ENCODE measurements at places on chromosomes 6 and 20.

- DNase-seq: peak; percentile 9
Measured at GRCh38 chr6:11202513-11203305, 29.8 kb downstream of the NEDD9 start.

DNA sequence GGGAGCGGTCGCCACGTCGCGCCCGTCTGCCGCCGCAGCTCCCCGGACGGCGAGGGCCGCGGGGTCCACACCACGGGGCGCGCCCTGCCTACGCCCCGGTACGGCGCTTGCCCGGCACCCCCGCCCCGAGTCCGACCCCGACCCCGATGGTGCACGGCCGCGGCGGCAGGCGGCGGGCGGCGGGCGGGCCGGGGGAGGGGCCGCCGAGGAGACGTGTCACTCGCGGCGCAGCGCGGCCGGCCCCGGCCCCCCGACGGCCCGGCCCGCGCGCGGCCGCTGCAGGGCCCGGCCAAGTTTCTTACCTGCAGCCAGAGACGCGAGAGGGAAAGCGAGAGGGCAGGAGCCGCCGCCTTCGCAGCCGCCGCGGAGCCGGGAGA, 328 bp downstream of the RRBP1 start:
- no peak for DNase-seq

DNA sequence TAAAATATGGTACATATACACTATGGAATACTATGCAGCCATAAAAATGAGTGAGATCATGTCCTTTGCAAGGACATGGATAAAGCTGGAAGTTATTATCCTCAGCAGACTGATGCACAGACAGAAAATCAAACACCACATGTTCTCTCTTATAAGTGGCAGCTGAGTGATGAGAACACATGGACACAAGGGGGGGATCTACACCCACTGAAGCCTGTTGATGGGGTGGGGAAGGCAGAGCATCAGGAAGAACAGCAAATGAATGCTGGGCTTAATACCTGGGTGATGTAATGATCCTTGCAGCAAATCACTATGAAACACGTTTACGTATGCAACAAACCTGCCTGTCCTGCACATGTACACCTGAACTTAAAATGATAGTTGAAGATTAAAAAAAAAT, 71.3 kb downstream of the MANEA start:
- no peak for DNase-seq

- no peak for DNase-seq
Measured at GRCh38 chr6:87907521-87907920, 140.1 kb upstream of the SPACA1 start.

DNA sequence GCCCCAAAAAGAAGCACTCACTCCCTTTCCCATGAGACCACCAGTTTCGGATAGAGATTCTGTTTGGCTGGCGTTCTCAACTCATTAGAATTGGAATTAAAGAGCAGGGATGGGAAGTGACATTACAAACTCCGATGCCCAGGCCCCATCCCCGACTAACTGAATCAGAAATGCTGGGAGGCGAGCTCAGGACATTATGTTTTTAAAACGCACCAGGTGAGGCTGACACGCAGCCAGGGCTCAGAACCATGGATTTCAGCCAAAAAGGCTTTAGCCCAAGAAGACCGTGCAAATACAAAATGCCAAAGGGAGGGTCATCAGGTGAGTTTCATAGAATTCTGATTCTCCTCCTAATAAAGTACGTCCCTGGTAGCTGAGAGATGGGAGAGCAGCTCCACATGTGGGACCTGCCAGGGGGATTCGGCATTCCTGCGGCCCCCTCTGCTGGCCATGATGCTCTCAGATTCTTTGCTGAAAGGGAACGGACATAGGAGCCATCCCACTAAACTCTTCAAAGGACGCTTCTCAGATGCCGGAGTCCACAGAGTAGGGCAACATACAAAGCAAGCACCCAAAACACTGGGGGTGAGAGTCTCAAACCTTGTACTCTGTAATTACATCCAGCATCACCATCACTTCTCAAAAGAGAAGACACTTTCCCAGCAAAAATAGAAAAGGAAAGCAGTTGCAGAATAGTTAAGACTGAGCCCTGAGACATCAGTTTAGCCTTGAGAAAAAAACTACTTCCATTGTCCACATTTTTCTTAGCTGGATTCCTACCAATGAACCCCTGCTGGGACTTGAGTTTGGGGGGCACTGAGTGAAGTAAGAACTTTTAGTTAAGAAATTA, 205.2 kb downstream of the BMP7 start:
- no peak for DNase-seq

- DNase-seq: no peak
Measured at GRCh38 chr6:21501021-21501354, 92.6 kb upstream of the SOX4 start.

DNA sequence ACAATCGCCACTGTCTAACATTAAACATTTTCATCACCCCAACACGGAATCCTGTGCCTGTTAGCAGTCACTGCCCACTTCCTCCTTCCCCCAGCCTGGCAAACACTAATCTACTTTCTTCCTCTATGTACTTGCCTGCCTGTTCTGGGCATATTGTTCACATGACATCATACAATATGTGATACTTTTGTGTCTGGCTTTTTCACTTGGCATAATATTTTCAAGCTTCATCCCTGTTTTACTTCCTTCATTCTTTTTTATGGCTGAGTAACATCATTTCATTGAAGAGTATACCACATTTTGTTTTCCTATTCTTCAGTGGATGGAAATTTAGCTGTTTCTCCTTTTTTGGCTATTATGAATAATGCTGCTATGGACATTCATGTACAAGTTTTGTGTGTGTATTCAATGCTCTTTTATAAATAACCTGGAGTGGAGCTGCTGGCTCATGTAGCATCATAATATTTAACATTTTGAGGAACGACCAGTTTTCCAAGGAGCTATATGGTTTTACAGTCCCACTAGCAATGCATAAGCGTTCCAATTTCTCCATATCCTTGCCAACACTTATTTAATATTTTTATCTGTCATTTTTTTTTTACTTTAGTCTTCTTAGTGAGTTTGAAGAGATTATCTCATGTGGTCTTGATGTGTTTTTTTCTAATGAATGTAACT, 360.1 kb downstream of the HDGFL1 start:
- no peak for DNase-seq

DNA sequence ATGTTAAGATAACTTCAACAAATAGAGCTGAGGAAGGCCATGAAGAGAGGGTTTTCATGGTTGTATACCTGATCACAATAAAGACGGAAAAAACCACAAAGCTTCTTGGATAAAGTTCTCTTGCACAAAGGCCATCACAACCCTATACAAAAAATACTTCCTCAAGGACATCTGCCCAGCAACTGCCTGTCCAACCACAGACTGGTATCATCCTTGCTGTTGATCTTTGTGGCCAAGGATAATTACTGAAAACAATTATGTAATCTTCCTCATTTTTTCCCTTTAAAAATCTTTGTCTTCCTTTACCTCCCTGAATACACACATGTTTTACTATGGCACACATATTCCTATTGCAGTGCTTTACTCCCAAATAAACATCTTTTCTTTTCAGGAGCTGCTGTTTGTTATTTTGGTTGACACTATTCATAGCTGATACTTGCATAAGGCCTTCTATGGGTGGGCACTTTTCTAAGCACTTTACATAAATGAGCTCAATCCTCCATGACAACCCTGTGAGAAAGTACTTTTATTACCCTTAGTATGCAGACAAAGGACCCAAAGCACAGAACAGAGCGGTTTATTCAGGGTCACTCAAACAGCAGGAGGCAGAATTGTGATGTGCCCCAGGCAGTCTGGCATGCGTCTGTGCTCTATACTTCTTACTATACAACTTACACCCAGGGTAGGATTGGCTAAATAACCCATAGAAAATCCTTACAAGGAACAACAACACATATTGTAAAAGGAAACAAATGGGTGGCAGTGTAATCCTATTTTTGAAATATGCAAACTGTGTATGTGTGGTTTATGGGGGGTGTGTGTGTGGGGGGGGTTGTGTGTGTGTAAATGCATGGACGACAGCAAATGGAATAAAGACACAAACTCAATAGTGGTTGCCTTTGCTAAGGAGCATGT, 35.1 kb downstream of the SNRNP48 start:
- no peak for DNase-seq

- no peak for DNase-seq
Measured at GRCh38 chr20:38812709-38813573, 7.4 kb downstream of the PPP1R16B start.

GRCh38 chr6:31349301-31349700, 7.7 kb downstream of the HLA-B start:
- DNase-seq: no peak

- no peak for DNase-seq
Measured at GRCh38 chr20:57678340-57678739, 31.5 kb downstream of the PMEPA1 start.

DNA sequence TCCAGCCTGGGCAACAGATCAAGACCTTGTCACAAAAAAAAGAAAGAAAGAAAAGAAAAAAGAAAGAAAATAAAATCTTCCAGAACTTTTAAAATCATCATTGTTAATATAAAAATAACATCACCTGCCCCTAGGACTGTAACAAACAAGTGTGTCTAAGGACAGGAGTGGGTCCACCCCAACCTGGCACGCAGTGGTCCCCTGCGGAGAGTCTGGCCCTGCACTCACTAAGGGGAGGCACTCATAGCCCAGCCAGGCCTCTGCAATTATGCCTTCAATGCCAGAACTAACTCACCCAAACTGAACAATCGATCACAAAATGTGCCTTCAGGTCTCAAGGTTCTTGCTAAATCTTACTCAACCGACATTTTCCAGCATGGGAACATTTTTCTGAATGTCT, 4.8 kb downstream of the GMEB2 start:
- no peak for DNase-seq

GRCh38 chr6:73506246-73506645, 14.6 kb downstream of the EEF1A1 start:
- DNase-seq: no peak

GRCh38 chr6:33931799-33932198, 128.0 kb upstream of the MLN start:
- no peak for DNase-seq

GRCh38 chr6:105153676-105154075, 26.1 kb downstream of the POPDC3 start:
- no peak for DNase-seq

DNA sequence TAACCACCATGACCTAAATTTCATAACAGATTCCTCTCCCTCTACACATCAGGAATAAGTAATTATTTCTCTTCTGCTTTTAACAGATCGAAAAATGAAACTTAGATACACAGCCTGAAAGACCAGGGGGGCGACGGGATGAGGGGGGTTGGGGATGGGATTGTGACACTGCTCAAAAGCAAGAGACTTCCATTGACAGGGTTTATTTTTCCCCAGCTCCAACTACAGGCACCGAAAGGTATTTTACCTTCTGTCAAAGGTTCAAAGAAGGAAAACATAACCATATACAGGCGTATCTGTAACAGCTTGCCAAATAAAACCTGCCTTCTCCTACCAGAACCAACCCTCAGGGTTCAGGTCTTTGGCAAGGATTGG, 1.3 kb downstream of the EPHA7 start:
- peak; percentile 35 for DNase-seq

DNA sequence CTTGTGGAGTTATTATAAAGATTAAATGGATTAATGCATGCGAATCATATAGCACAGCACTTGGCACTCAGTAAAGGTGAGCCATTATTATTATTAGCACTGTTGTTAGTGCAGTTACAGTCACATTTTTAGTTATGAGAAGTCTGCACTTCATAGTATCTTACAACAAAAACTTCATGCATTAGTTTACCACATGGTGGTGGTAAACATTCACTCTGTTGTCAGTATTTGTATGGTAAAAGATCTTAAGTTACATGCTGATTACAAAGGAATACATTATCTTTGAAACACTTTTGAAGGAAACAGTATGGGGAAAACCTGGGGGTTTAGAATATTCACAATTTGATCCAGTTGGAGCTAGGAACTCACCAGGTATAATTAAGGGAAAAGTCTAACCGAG, 20.8 kb downstream of the TMEM14A start:
- DNase-seq: no peak

GRCh38 chr6:149221774-149222070, 95.8 kb upstream of the TAB2 start:
- no peak for DNase-seq

DNA sequence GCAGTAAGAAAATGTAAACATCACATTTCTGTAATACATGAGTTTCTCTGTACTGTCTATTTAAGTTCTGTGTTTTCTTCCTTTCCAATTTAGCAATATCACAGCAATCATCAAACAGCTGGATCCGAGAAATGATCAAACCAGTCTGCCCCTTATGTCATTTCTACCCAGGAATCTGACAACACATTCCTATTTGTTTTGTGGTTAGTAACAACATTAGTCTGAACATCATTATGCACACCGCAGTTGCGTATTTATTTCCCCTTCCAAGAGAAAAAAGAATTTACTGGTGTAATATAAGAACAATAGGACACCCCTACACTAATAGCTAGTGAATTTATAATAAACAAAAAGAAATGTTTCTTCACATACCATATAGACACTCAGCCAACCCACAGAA, 179.5 kb downstream of the BTBD9 start:
- no peak for DNase-seq

- DNase-seq: no peak
Measured at GRCh38 chr20:57946559-57947315, 236.9 kb upstream of the PMEPA1 start.

- DNase-seq: no peak
Measured at GRCh38 chr6:43277643-43278523, 20.2 kb upstream of the SLC22A7 start.

DNA sequence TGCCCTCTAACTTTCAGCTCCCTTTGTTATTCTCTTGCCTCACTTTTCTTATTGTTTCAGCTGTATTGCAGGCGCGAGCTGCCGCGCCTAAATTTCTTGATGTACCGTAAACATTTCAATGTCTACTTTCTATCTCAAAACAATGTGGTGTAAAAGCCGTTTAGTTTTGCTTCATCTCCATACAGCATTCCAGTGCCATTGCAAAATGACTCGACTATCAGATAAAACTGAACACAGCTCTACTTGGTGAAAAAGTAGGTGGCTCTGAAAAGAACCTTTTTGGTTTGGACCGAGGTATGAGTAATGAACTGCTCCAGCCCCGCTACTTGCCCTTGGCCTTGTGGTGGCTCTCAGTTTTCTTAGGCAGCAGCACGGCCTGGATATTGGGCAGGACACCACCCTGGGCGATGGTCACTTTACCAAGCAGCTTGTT, 74.6 kb downstream of the OR2B2 start:
- no peak for DNase-seq

- no peak for DNase-seq
Measured at GRCh38 chr6:145491126-145491525, 244.2 kb downstream of the EPM2A start.

DNA sequence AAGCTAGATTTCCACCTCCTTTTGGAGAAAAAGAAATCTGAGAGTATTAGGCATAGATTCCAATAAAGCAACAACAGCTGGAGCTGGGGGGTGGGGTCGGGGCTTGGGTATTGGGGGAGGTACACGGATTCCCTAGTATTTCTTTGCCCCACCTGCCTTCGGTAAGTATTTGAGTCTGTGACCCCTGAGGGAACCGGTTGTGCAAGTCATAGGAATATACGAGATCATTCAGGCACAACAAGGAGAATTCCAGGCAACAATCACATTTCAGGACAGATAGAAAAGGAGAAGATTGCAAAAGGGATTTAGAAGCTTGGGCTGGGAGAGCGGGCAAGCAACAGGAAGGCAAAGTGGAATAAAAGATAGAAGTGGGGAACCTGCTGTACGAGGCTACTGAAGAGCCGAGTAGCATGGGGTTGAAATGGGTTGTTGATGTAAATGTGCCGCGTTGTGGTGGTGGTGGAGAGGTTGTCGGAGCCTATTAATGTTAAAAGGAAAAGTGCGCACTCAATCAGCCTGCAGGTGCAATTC, 148.9 kb downstream of the BCAS1 start:
- no peak for DNase-seq

GRCh38 chr20:2349801-2350200, 30.9 kb upstream of the TGM6 start:
- no peak for DNase-seq
